ENCODE measurements at places on chromosomes 5 and 9.

GRCh38 chr5:88298425-88298824, 29.8 kb upstream of the TMEM161B start:
- DNase-seq, result no peak

GRCh38 chr9:121783521-121784507, 132.4 kb downstream of the DAB2IP start:
- DNase-seq, result no peak

- DNase-seq, result no peak
Measured at GRCh38 chr5:66720780-66721179, 124.6 kb downstream of the MAST4 start.

DNA sequence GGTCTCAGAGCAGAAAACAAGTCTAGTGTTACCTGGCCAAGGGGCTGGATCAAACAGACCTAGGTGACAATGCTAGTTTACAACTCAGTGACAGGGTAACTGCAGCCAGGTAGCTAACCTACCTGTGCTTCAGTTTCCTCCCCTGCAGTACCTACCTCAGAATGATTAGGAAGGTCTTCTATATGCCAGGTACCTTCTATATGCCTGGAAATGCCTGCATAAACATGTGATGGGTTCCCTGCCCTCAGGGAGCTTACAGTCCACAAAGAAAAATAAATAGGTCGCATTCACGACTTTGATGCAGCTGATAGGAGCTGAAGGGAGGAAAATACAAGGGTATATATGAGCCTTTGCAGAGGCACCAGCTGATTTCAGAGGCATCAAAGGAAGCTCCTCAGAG, 16.1 kb downstream of the LHFPL2 start:
- DNase-seq, result no peak

GRCh38 chr9:135048046-135048757, 39.3 kb upstream of the OLFM1 start:
- DNase-seq, result no peak

- no peak for DNase-seq
Measured at GRCh38 chr5:103774721-103775120, 212.1 kb upstream of the NUDT12 start.

DNA sequence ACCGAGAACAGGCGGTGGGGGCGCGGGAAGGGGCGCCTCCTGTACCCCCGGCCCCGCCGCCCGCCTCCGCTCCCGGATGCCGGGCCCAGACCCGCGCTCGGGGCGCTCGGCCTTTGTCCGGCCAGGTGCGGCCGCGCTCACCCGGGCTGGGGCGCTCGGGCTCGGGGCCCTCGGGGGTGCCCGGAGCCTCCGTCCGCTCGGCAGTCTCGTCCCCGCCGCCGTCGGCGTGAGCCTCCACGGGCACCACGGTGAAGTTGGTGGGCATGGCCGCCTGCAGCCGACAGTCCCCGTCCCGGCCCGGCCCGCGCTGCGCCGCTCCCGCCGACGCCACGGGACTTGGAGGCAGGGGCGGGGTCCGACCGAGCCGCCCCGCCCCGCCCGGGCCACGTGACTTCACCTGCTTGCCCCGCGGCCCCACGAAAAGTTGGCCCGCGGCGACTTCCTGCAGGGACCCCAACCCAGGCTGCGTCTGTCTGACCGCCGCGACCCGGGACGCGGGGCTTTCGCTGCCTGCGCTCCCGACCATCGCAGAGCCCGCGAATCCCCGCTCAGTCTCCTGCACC, at the start of gene SLC12A7:
Gene SLC12A7, minus strand, starts transcription at position 337 of the 563 bp plus-strand sequence. Its CDS starts 72 bp downstream, at position 265.
- no peak for DNase-seq

GRCh38 chr5:95673081-95673480, 9.7 kb downstream of the SPATA9 start:
- no peak for DNase-seq

Data from iPS DF 19.7 (cell line).